ENCODE measurements at places on chromosomes 2 and 18.

GRCh38 chr2:10775831-10776230 lies 36.8 kb downstream of the PDIA6 start:
- no peak for DNase-seq

DNA sequence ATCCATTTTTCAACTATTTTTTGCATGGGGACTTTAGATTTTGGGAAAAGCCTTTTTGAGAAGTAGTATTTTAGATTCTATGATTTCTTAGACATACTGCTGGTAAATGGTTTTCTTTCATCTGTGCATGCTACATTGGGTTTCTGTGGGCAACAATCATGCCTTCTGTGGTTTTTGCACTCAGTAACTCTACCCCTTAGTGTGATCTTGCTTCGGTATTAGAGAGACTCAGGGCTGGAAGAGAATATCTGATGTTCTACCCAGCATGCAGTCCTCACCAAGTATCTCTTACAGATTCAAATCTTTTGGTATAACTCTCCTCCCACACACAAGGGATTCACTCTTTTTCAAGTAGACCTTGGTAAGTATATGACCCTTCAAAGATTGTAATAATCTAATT lies 183.0 kb downstream of the PMAIP1 start:
- DNase-seq, result no peak

DNA sequence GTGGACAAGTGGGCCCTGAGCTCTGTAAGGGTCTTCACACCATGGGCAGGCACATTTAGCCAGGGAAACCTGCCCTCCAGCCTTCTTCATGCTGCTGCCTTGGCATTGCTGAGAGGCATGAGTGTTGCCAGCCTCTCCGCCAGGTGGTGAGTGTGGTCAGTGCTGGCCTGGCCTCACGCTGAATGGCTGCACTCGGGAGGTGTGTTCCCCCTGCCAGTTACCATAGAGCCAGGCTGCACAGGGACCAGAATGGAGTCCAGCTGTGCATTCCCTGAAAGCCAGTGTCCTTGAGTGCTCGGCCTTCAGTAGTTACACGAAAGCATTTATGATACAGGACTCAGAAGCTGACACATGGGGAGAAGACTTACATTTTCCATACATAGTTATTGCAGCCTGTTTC lies 139.7 kb downstream of the ATP9B start:
- no peak for DNase-seq

- no peak for DNase-seq
These were observed 50.5 kb upstream of the GORASP2 start for GRCh38 chr2:170878505-170878904.

DNA sequence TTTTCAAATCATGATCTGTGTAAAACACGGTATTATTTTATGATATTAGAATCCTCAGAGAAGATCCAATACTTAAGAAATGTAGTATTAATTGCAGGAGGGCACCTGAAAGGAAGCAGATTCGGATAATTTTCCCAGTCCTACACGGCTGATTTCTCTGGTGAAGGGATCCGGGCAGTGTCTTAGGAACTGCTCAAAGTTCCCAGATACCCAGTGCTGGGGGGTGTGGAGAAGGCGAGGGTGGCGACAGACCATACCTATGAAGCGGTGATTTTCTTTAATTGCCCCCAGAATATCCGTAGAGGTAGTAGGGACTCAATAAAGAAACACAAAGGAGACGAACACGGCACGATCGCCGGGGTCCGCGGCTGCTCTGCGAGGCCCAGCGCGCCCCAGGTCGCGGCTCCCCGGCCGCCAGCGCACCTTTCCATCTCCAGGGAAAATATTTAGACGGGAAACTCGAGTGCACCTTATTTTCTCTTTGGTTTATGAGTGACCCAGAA lies 1.4 kb upstream of the SOX11 start:
- no peak for DNase-seq

DNA sequence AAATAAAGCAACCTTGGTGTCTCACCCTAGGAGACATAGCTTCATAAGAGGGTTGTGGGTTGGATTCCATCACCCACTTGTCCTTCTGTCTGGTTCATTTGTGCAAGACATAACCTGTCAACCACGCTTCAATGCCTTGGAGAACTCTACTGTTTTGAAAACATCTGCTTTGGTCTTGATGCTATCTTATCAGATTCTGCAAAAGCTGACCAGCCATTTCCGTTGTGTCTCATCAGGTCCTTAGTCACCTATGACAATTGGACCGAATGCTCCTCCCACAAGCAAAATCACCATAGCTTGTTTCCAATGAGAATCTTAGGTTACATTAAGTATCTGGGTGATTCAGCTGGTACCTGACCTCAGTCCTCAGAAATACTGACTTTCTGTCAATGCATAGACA lies 35.4 kb downstream of the STAT4 start:
- no peak for DNase-seq

DNA sequence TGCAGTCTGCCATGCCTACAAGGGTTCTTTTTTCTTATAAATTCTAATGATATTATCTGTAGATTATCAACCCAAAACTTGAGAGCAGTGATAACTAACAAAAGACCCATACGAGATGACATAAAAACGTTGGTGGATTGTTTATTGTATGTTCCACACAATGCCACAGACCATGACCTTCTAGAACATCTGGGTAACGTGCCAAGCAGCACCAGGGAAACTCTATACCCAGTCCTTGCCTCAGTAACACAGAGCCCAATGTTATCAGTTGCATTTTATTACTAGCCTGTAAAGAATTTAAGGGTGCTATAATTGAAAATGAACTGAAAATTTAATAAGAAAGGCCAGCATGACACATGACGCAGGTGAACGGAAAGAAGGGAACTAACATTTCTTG lies 99.1 kb upstream of the UGP2 start:
- no peak for DNase-seq

GRCh38 chr18:3611313-3612090 lies 161.5 kb downstream of the TGIF1 start:
- no peak for DNase-seq

DNA sequence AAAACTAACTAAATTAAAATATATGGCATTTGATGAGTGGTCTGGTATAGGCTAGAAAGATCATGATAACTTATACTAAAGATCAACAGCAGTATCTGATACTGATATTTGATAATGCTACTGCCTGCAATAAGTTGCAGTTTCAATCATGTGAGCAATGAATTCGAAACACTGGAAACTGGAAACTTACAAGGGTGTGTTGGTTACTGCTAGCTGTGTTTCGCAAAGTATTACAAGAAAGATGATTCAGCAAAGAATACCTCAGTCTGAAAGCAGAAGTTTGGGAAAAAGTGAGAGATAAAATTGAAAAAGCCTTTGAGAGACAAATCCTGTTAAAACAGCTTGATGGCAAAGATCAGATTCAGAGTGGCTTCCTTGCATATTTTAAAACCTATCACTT lies 294.5 kb downstream of the CCDC178 start:
- DNase-seq, result no peak

DNA sequence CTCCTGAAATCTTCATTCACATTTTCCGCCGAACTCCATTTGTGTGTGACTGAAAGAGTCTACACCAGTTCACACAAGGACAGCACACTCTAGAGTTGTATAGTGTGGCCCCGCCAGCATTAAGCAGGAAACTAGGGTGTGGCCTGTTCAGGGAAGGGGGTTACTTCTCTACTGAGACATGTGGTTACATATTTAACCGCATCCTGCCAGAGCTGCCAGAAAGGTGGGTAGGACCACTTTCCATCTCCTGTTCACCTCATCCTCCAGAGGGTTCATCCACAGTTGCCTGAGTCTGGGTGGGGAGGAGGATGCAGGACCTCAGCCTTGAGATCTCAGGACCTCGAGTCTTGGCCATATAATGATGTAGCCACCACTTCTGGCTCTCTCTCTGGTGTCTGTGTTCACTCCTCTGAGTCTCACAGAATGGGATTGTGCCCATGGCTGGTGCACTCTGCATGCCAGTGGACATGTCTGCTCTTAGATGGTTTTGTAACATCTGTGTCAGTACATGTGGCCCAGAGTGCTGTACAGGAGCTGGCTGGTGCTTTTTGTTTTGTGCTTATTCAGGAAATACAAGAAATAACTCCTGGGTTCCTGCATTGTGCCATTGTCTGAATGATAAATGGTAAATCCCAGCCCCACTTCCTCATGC lies 7.7 kb upstream of the SP140L start:
- DNase-seq, result no peak

All from nephron progenitor cell (in vitro differentiated cells).